ENCODE measurements at places on chromosomes 5 and 9.

GRCh38 chr5:72817671-72818266 lies 1.3 kb downstream of the TNPO1 start:
- no peak for DNase-seq

DNA sequence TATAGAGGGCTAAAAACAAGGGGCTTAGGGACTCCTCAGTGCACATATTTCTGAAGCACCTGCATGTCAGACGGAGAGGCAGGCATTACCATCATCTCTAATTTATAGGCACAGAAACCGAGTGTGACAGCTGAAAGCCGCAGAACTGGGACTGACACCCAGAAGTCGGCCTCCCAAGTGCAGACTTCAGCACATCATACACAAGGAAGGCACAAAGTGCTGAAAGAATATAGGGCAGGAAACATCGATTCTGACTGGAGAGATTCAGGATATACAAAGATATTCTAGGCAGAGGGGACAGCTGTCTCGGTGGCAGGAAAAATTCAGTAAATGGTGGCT lies 11.2 kb downstream of the MRPS27 start:
- DNase-seq = no peak

DNA sequence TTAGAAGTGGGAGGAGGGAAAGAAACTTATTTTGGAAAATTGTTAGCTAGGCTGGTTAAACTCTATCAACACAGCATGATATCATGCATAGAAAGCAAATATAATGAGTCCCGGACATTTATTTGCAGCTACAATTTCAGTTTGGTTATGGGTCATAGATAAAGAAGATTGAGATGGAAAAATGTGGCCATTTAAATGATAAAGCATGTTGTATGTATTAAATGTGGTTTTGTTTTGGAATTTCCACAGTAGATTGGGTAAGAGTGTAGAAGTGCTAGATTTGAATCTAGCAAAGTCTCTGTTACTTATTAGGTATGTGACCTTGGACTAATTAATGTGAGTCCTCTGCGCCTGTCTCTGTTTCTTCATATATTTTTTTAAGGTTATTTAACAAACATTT lies 217.4 kb downstream of the KDM4C start:
- DNase-seq = no peak

- DNase-seq = no peak
These were observed 2.4 kb downstream of the FCN1 start for GRCh38 chr9:134915046-134915985.

DNA sequence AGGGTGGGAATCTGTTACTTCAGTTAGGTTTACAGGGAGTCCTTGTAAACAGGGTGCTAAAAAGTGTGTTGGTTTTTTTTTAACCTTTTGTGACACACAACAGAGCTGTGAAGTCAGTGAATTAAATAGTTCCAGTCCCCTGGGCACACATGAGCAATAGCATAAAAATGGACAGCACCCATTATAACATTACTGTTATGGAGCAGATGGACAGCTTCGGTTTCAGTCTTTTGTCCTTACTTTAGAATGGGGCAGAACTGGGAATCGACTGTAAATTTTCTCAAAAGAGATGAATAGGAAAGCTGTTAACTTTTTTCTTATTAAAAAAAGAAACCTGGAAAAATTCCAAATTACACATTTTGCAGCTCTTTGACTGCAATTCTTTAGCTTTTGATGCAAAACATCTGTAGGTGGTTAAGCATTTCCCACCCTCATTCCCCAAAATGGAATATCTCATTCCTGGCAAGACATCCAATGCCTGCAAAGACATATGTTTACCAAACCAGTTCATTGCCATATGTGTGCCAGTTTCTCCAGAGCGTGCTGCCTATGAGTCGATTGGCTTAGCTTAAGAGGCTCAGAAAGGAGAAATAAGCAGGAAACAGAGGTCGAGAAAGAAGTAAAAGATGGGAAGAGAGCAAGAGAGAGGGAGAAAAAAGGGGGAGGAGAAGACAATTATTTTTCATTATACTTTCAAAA lies 212.3 kb upstream of the TMEM161B start:
- peak; percentile 92 for DNase-seq

DNA sequence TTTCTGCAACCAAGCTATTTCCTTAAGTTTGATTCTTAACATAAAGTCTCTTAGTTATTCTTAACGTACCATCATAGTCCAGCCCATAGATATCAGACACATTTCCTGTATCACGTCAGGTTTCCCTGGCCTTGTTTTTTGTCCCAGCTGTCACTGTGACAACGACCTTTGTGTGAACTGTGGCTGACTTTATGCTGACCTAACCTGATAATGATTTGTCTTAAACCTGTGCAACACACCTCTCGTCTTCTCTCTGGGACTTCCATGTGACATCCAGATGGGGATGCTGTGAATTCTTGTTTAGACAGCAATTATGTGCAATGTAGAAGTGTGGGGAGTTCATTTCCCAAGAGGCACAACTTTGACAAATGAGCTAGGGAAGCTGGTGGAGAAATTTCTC lies 662.8 kb downstream of the PTPRD start:
- DNase-seq = no peak

GRCh38 chr9:16870596-16871335 lies at the start of gene BNC2:
TSS of gene BNC2 (minus strand) at chr9:16870670. CDS start at chr9:16870648, 22 bp downstream.
- DNase-seq = no peak

- DNase-seq = no peak
These were observed 3.3 kb downstream of the ANKS6 start for GRCh38 chr9:98793031-98793430.

GRCh38 chr5:111772456-111773122 lies 15.6 kb upstream of the NREP start:
- DNase-seq = no peak

DNA sequence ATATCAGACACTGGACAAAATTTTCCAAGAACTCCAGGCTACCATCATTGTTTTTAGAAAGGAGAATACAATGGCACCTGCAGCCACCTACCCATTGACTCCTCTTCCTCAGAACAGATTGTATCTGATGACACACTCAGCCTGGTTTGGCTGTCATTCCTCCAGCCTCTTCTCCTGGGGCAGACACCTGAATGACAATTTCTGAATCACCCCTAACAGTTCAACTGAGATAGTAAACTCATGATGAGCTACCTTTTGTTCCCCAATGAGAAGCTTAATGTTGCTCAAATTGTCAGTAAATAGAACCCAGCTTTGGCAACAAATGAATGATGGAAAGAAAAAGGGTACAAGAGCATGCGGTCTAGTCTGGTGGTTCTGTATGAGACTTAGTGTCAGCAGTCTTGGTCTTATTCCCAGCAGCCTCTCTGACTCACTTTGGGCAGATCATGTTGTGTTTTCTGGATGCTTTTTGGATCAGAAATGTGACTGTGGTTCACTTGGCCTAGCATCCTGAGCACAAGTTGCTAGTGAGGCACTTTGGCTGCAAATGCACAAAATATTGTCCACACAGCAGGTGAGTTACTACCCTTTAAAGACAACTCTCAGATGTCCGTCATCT lies 78.3 kb downstream of the MAMDC2 start:
- DNase-seq = no peak

GRCh38 chr5:58849223-58849622 lies 266.3 kb downstream of the RAB3C start:
- no peak for DNase-seq
